ENCODE measurements at places on chromosomes 13 and 19.
A peak's percentile ranks its signal among the peaks of the same experiment; 100 is the strongest.

GRCh38 chr19:17610384-17610783, 54.9 kb downstream of the COLGALT1 start:
- peak; percentile 29 for DNase-seq

DNA sequence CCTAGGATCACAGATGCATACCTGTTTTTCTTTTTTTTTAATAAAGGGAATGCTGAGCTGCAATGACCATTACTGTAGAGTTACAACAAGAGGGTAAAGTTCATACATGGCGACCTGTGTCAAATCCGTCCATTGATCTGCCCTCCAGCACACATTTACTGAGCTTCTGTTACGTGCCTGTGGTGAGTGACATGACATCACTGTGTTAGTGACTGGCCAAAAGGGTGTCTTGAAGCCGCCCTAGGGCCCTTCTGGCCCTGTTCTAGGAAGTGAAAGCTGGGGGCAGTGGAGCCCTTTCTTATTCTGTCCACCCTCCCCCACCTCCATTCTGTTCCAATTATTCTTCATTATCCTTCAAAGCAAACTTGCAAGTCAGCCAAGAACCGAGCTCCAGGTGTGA, 66.3 kb downstream of the ZIC5 start:
- DNase-seq = no peak

DNA sequence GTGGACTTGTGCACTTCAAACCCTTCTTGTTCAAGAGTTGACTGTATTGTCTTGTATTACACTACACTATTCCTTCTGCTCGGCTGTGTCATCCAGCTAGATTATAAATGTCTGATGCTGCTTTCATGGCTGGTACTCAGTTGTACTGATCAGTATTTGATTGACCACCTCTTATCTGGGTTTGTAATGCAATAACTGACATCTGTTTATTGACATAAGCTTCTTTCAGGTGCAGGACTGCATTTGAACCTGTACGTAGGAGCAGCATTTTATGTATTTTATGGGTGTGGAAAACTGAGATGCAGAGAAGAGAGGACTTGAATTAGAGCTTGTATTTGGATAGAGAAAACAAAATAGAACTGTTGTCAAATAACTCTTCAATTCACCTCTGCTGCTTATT, 309.2 kb downstream of the FGF9 start:
- no peak for DNase-seq

- peak; percentile 44 for DNase-seq
Measured at GRCh38 chr19:57512845-57513244, 13.1 kb downstream of the ZNF773 start.

DNA sequence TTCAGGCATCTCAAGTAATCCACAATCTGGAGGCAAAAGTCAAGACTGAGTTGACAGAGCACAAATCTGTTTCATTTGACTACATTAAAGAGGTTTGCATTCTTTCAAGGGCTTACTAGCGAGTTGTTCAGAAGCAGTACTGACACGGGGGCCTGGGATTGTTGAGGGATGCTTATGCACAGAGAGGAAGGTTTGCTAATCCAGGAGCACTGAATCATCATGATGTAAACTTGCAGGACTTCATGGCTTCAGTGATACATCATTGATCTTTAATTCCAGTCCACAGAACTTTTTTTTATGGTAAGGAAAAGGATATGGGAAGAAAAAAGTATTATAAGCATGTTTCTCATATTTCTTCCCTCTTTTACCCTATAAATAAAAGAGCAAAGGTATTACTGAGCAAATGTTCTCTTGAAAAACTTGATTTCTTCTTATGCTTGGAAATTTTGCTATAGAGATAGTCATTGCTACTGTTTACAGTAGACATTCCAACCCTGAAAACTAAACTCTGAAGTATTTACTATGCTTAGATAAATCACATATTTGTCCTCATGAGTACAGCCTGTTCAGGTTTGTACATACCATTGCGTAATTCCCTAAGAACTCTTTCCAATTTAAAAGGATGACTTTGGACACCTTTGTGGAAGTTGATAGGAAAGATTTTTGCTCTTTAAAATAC, 65.8 kb upstream of the KPNA3 start:
- no peak for DNase-seq
